ENCODE measurements at places on chromosomes 1 and 21.

DNA sequence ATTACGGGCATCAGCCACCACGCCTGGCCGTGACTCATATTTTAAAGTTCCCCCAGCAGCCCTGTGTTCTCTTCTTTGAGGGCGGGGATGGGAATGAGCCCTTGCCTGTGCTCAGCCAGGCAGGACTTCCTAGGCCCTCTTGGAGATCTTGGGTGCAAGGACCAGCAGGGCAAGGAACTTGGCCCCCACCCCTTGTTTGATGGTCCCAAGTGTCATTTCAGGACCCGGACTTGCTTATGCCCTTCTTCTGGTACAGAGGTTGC, 9.3 kb downstream of the RASSF5 start:
- no peak for DNase-seq

GRCh38 chr21:42066521-42066920, 4.6 kb upstream of the UMODL1 start:
- no peak for DNase-seq

DNA sequence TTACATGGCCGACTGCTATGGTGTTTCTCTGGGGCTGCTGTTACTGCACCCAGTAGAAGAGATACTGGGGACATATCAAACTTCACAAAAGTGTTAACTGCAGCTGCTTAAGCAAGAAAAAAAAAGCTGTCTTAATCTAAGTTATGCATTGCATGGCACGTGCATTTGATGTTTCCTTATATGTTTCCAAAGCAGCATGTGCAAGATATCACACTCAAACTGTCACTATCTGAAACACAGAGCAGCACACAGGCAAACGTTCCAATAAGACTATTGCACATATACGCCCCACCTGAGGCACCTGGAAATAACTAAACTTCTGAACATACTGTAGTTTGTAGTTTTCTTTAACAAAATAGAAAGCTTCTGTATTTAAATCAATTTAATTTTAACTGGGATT, 671.4 kb upstream of the ADGRL2 start:
- DNase-seq, result no peak

GRCh38 chr1:169348383-169349036, 19.1 kb downstream of the NME7 start:
- DNase-seq, result peak; percentile 26

GRCh38 chr1:97174039-97174704, 452.6 kb downstream of the PTBP2 start:
- DNase-seq, result no peak

DNA sequence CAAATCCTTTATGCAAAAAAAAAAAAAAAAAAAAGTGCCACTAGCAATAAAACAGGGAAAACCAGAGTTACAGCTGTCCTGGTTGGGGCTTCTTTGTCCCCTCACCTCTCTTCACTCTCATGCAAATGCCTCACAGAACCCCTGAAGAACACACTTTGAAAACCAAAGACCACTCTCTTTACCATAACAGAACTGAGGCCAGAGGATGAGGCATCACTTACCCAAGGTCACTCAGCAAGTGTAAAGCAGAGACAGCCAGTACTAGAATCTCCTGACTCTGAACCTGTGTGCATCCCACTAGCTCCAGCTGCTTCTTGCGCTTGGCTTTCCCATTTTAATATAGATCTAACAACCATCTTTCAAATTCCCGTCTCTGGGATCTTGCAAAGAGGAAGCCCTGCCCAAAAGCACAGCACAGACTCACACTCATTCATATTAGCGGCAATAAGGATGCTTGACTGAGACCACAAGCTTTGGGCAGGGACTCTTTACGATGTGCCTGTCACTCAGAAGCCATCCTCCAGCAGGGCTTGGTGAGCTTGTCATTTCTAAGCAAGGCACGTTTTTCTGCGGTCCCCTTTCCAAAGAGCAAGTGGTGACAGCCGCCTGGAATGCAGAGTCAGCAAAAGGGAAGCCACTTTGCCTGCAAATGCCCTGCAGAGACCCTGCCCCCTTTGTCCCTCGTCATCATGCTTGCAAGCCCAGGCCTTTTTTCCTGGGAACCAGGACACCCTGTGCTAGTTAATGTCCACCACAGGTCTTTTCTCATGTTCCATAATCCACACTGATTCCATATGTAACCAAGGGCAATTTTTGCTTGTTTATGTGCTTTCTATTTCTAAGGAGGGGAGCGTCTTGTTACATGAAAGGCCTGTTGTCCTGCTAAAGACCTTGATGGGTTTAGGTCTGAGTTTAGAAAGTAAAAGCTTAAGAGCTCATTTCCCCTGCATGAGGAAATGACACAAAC, 76.5 kb upstream of the NFIA start:
- DNase-seq, result no peak

DNA sequence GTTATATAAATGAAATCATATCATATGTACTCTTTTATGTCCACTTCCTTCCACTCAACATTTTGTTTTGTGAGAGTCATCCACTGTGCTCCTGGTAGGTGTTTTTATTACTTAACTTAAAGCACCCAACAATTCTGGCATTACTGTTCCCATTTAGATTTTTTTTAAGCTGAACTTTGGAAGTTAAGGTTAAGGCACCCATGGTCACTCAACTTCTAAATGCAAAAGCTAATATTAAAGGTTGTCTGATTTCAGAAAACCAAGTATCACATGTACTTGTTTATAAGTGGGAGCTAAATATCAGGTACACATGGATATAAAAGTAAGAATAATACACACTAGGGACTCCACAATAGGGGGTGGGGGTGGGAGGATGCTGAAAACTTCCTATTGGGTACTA, 42.7 kb downstream of the SCMH1 start:
- DNase-seq, result no peak

DNA sequence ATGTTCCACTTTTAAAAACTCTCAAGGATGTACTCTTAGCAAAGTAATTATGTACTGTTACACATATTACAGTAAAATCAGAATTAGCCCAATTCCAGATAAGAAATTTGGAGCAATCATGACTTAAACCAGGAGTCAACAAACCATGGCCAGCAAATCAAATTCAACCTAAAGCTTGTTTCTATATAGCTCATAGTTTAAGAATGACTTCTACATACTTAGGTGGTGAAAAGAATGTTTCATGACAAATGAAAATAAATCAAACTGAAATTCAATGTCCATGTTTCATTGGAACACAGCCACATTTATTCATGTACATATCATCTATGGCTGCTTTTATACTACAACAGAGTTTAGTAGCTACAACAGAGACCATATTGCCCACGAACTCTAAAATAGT, 35.1 kb downstream of the FRRS1 start:
- DNase-seq, result no peak

GRCh38 chr1:172835834-172836233, 176.9 kb downstream of the FASLG start:
- DNase-seq, result no peak

DNA sequence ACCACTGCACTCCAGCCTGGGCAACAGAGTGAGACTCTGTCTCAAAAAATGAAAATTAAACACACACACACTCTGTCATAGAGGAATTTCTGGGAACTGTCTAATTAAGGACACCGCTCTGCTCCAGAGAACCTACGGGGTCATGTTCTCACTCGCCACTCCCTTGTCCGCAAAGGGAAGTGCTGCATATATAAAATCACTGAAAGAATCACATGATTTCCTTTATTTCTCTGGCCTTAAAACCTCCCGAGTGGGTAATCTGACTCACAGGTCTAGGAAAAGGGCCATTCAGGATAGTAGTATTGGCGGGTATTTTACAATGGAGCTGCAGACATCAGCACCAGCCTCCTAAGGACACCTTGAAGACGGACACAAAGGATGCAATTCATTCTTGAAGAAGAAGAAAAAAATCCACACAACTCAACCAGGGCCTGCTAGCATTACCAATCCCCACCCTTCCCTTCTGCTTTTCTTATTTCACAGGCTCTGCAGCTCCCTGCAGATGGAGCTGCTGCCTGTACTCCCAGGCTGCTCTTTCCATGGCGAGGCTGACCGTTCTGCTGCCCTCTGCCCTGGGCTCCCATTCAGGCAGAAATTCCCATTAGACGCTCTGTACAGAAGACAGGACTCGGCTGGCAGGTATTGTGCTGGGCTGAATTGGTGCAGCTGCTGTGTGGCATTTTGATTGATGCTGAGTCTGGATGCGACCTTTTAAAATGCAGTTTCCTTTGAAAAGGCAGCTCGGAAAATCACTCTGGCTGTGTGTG, 53.3 kb upstream of the FAM89A start:
- no peak for DNase-seq

DNA sequence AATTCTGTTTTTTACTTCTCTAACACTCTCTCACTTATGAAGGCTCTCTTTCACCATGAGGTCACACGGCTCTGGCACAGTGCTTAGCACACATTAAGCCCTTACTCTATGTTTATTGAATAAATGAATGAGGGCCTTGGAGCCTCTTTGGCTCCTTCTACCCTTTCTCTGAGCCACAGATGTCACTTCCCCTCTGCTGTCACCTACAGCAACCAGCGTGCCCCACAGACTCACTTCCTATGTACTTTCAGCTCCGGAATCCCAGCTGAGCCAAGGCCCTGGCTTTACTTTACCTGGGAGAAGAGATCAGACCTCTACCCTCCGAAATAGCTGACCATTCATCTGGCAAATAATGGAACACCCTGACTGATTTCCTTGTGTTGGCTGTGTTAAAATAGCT, 53.7 kb upstream of the HMCN1 start:
- DNase-seq, result no peak

DNA sequence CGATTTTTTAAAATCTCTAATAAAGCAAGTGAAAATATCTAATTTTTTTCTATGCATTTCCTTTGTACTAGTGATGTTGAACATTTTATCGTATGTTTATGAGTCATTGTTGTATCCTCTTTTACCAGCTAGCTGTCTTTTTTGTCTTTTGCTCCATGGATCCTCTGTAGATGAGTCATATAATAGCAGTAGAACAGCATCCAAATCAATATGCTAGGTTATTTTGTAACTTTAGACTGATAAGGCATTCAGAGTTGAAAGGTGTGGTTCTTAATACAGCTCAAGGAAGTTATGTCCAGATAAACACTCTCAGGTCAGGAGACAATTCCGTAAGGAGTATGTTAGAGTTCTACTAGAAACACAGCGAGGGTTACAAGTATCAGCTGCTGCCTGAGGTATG, 31.9 kb downstream of the MAP10 start:
- no peak for DNase-seq
